ENCODE measurements at places on chromosomes 12 and 14.

DNA sequence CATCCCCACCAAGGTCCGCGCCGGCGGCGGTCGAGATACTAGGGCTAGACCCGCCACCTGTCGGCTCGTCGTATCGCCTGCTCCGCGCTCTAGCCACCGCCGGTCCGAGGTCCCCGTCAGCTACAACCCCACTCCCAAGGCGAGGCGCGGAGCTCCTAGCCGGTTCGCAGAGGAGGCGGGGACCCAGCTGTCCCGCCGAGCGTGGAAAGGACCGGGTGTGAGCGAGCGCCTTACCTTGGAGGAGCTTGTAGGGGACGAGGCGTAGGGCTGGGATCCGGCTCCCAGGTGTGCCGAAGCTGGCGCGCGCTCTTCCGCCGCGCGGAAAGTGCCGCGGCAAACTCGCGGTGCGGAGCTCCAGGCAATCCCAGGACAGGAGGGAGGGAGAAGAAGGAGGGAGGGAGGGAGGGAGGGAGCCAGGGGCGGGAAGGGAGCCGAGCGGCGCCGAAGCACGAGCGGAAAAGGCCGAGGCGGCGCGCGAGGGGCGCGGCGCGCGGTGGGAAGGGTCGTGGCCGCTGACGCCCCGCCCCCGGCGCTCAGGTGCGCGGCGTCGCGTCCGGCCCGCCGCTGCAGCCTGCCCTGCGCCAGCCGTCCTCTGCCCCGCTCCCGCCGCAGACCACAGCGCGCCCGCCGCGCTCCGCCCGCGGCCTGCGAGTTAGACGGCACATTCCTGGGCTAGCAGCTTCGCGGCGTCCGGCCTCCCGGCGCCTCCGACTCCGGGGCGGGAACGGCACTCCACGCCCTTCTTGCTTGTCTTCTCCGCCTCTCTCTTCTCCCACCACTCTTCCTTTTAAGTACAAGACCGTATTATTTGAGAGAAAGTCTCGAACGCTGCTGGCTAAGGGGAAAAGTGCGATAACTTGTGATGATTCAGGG, at the start of gene PAWR:
Gene PAWR (minus strand): TSS at position 327 of the 873 bp plus-strand sequence. CDS start 720 bp downstream, outside the sequence.
- peak; percentile 79 for DNase-seq

GRCh38 chr12:82527165-82527780, 159.4 kb upstream of the TMTC2 start:
- no peak for DNase-seq

GRCh38 chr12:67422081-67422480, 152.9 kb downstream of the CAND1 start:
- DNase-seq, result no peak

DNA sequence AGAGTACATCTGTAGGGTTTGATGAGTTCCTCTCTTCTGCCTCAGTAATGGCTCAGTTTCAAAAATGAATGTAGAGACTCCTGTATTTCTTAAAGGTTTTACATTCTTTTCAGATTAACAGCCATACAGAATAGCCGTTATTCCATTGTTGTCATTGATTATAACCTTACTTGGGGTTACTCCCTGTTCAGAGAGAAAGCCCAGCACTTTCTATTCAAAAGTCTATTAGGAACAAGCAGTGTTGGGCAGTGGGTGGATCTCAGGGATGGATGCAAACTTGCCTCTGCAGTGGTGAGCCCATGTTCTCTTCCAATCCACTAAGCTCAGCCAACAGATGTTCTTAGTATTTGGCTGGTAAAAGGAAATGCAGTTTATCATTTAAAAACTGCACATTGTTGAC, 342.6 kb upstream of the E2F7 start:
- no peak for DNase-seq

DNA sequence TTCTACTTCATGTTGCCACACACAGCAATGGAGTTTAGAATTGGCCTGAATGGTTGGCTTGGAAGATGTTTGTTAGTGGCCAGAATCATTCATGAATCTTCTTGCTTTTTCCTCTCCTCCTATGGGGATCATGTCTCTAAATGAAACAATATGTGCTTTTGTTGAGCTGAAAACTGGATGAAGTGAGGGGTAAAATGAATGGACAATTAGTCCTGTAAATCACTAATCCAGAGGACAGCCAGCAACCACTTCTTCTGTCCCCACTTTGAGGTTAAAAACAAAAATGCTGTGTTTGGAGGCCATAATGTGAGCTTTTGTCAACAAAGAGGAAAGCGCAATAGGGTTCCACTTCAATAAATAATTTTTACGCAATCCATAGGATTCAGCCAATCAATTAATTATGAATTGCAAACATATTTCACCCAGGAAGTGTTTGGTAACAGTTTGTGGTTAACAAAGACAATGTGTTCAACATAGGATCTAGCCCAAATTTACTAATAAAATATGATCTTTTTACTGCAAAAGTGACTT, 30.3 kb upstream of the AMIGO2 start:
- no peak for DNase-seq

DNA sequence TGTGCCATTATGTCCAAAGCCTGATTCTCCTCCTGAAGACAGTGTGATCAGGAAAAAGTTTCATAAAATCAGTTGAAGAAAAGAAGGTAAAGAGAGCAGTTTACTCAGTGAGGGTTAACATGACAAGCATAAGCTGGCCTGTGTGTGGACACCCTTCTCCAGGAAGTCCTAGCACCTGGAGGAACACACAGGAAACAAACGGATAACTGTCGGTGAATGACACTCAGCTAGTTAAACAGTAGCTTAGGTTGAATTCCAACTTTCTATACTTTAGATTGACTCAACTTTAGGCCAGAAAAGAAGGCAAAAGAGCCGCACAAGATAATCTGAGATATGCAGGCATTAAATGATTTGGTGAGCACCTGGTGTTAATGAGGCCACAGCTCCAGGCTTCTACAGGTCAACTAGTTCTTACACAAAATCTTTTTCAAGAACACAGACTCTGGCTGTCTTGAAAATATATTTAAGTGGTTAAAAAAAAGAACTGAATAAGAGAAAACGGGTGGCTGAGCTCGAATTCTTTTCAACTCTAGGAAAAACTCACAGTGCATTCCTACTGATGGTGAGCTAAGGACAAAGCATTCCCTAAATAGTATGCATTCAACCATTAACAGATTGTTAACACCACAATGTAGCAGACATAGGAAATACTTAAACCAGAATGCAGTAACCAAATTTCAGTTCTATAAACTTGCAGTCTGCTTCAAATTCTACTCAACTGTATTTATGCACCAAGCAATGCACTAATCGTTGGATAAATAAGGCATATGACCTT, 56.9 kb upstream of the TSPAN8 start:
- DNase-seq, result no peak

- peak; percentile 28 for DNase-seq
Observed at GRCh38 chr14:67934087-67934486, 114.5 kb downstream of the RAD51B start.

DNA sequence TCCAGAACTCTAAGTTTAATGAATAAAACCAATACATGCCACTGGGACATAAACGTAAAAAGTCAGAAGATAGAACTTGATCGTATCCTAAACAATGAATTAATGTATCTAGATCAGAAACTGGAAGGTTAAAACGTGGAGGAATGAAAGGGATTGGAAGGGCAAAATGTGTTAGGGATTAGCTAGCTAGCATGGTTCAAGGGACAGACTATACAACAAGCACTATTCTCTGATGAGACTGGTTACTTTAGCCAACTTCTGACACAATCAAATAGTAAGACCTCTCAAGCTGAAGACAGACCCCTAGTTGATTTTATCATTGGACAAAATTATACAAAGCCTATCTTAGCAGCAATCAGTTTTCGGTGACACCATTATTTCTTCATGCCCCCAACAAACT, 18.7 kb upstream of the OXA1L start:
- no peak for DNase-seq

- no peak for DNase-seq
Observed at GRCh38 chr12:85507456-85507855, 227.4 kb downstream of the ALX1 start.

GRCh38 chr12:85781766-85782165, 54.4 kb downstream of the RASSF9 start:
- no peak for DNase-seq

GRCh38 chr12:53757101-53757770, 5.5 kb upstream of the CISTR start:
- DNase-seq, result peak; percentile 99

- no peak for DNase-seq
Observed at GRCh38 chr14:77603654-77604255, 12.7 kb downstream of the SPTLC2 start.

DNA sequence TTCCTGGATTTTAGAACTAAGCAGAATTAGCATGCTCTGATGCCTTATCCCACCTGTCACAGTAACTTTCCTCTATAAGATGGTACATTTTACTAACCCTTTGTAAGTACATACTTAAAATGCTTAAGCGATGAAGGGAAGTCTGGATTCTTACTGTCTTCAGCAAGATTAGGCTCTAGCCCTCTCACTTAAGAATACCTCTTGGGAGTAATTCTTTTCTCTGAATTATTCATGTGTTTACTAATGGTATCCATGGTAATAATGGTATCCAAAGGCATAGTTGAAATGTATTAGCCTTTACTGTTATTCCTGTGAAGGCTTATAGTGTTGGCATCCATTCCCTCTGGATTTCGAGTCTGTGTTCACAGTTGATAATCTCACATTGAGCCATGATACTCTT, 176.9 kb downstream of the MON2 start:
- no peak for DNase-seq

DNA sequence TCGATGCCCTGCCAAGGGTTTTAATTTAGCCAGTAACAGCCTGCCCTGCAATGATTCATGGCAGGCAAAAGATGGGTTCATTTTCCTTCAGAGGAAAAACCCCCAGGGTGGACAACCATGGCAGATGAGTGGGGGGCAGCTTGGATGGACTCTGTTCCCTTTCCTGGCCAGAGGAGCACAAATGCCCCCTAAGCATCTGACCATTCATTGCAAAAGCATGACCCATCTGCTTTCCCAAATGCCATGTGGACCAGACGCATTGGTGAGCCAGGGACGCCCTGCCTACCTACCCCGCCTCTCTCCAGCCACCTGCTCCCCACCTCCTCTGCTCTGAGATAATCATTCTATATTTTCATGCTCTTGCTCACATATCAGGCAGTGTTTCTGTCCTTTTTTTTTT, 281.9 kb downstream of the DPF3 start:
- DNase-seq, result peak; percentile 1

DNA sequence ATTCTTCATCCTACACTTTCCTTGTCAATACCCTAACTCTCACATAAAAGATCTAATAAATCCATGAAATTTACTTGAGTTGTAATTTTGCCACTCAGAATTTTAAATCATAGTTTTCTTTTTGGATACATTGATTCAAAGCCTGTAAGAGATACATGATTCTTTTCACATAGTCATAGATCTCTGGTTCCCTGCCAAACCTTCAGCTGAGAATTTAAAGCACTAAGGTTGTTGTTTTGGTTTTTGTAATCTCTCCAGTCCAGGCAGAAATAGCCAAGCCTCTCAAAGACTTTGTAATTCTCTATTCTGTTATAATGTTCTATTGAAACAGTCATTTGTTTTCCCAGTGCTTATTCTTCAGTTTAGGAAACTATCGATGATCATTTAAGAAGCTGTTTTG, 273.9 kb downstream of the TRHDE start:
- no peak for DNase-seq

DNA sequence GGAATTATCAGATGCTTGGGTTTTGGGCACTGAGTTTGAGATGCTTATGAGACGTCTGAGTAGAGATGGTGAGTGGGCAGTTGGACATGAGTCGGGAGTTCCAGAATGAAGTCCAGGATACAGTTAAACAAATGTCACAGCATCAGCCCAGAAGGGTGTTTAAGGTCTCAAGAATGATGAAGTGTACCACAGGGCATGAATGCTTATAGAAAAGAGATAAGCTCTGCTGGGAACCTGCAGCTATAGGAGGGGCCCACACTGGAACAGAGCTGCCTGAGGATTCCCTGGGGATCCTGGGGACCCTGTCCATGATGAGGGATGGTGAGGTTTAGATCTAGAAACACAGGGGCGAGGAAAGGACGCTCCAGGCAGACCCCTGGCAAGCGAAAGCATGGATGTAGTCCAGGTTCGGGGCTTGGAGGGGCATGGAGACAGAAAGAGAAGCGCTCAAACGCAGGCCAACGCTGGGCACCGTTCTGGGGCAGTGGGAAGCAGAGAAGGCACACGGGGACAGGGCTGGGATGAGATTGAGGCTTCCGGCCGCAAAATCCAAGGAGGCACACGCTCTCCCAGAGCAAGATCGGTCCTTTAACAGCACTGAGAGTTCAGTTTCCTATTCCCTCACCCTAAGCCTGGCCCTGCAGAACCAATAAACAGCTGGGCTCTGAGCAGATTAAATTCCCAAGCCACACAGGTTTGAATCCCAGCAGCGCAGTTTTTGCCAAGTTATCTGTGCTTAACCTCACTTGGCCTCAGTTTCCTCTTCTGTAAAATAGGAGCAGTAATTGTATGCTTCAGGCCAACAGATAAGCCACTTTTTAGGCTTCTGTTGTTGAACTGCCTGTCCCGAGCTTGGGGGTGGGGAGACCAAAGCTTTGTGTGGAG, 52.9 kb downstream of the EID3 start:
- no peak for DNase-seq

- DNase-seq, result no peak
Observed at GRCh38 chr12:4056910-4057845, 184.0 kb upstream of the PARP11 start.

DNA sequence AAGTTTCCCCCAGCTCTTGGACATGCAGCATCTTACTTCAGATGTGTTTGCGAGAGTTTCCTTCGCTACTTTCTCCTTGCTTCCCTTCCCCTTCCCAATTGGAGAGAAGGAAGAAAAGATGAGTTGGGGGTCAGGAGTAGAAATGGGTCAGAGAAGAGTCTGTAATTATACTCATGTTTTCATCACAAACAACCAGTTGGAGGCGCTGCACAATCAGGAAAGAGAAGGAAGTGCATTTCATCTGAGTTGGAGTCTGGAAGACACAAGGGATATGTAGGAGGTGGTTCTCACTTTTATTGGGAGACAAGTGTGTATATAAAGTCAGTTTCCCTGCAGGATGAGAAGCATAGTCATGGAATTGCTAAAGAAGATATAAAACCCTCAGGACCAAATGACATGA, 31.3 kb upstream of the VSX2 start:
- DNase-seq, result peak; percentile 39

DNA sequence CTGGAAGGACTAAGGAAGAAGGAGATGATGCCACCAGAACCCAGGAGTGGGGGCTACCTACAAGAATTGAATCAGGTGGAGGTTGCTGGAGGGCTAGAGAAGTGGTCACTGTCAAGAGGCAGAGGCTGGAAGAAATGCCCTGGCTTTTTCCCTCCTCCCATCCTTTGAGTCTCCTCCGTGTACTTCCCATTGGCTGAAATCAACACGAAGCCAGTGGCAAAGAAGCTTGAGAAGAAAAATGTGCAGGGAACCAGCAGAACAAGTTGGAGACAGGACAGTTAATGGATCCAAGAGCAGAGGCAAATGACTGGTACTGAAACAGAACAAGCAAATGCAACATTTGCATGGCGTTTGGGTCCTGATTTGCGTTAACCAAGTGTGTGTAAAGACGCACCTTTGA, 9.1 kb upstream of the FBLN5 start:
- DNase-seq, result no peak

DNA sequence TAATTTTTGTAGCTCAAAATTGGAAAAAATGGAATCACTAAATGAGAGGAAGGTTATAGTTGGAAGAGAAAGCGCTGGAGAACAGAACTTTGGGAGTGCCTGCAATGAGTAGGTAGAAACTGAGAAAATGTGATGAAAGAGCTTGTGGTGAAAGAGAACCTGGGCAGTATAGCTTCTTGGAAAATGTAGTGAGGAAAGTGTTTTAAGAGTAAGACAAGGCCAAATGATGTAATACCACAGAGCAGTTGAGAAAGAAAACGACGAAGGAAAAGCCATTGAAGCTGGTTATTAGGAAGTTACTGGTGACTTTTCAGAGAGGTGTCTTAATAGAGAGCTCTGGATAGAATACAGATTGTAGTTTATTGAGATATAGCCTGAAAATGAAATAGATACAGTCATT, 255.3 kb downstream of the AEBP2 start:
- DNase-seq, result no peak

All from endothelial cell (in vitro differentiated cells).